Fibroblast of villous mesenchyme (primary cell): ENCODE measurements at places on chromosomes 3 and 15. TPM values are rescaled to one million over a fixed set of nuclear protein-coding genes. Genes with fewer than 3 reads are reported as not detected.

Gene PYGO1
- 9.0 and 12.5 TPM in 2 replicates for total RNA-seq

Gene TICRR
- 5.2 TPM in 2 replicates for total RNA-seq

DNA sequence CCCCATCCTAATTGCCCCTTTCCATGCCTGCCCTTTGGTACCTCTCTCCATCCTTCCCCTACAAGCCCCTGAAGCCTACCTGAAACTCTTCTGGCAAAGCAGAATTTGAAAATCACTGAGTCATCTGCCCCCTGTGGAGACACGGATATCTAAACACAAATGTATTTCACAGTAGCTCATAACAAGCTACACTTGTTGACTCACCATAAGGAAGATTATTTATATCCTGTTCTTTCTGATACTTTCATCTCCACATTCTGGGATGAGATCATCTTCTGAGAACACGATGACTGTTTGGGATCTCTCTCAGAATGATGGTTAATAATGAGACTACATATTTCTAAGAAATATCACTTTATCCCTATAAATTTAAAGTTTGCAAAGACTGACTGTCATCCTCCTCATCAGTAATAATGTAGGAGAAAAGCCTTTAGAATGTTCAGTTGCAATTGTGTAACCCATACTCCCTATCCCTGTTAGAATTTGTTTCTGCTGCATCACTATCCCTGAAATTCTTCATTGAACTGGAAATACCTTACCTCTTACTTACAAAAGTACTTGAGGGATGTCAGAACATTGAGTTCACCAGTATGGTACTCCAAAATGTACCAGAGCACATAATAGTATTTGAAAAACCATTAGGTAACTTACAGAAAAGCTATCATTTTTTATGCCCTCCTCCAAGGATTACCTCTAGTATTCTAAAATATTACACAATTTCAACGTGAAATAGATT, 116.1 kb upstream of the IL12A start:
- peak; percentile 85 for DNase-seq

- no peak for DNase-seq
Measured at GRCh38 chr3:9415485-9416138, 18.2 kb downstream of the SETD5 start.

DNA sequence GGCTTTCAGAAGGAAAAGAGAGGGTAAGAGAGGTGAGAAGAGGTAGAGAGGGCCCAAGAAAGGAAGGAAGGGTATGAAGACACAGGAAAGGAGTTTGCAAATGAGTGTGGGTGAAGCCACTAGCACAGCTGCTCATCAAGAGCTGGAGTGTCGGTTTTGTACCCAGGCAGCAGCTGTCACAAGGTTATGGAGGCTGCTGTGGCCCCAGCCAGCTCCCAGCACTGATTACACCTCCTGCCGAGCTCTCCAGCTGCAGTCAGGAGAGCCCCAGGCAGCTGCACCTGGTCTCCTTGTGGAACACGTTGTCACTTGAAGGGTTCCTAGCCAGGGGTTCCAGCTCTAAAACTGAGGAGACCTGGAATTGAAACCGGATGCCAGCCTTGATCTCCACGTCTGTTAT, 60.4 kb upstream of the CHD2 start:
- no peak for DNase-seq

DNA sequence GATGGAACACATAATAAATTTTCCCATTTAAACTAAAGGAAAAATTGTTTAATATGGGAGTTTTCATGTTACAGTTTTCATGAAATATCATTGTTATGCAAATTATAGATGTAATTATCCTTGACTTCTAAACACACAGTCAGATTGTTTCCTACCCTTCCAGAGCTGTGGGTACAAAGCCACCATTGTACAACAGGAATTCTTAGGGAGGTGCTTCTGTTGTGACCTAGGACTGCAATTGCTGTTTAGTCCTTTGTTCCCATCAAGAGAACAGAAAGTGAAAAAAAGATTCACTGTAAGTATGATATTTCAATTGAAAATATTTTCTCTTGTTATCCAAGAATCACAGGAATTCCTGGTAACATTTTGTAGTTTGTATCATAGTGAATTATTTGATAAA, 455.3 kb upstream of the NAALADL2 start:
- no peak for DNase-seq

- DNase-seq = no peak
Measured at GRCh38 chr3:186605078-186605477, 7.8 kb upstream of the AHSG start.

- DNase-seq = no peak
Measured at GRCh38 chr3:171165499-171165921, 139.0 kb upstream of the SLC2A2 start.
